Thoracic aorta (tissue), 2 donors: ENCODE measurements at places on chromosomes 11 and 22.
A peak's percentile ranks its signal among the peaks of the same experiment; 100 is the strongest.

DNA sequence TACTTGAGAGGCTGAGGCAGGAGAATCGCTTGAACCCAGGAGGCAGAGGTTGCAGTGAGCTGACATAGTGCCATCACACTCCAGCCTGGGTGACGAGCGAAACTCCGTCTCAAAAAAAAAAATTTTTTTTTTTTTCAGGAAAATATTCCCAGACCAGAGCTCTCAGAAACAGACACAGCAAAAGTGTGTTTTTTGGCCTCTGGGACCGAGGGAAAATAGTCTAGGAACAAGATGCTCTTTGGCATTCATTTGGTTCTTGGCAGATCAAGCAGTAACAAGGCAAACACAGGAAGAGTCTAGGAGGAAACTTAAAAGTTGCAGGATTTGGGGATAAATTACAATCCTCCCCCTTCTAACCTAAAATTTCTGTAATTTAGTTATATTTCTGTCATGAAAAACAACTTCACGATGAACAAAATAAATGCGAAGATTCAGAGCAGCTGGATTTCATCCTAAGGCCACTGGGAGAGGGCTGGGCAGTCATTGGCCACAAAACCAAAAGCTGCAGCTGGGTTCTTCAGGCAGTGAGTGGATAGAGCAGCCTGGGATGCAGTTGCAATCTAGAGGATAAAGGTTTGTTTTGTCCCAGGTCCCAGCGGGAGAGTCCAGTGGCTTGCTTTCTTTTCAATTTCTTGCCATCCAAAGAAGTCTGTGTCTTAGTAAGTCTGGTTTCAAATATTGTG, 19.7 kb downstream of the ATG16L2 start:
- DNase-seq, result no peak

GRCh38 chr11:107799218-107799859, 59.2 kb downstream of the SLC35F2 start:
- peak; percentile 34 for DNase-seq

DNA sequence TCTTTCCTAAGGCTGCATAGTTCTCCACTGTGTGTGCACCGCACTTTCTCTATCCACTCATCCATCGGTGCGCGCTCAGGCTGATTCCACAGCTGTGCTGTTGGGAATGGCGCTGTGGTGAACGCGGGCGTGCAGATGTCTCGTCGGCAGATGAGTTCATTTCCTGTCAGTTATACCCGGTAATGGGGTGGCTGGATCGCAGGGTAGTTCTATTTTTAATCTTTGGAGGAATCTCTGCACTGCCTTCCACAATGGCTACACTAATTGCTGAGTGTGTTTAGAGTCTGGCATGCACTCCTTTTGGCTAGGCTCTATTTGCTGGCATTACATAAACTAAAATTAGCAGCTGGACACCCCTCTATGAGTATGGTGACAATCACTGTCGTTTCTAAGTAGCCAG, 27.9 kb upstream of the KRTAP5-7 start:
- no peak for DNase-seq

DNA sequence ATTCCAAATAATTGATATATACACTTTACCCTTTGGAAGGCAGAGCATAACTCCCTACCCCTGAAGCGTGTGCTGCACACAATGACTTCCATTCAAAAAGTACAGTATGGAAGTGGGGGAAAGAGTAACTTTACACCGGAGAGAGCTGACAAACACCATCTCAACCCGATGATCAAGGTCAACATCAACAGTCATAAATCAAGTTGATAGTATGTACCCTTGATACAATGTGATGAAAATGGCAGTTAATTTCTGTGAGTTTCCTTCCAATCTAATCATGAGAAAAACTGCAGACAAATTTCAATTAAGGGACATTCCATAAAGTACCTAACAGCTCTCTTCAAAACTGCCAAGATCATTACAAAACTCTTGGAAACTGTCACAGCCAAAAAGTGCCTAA, 6.0 kb upstream of the DEUP1 start:
- no peak for DNase-seq

GRCh38 chr11:93051186-93051585, 81.7 kb downstream of the MTNR1B start:
- no peak for DNase-seq

- no peak for DNase-seq
These were observed 366.9 kb downstream of the NTM start for GRCh38 chr11:131737357-131737756.

DNA sequence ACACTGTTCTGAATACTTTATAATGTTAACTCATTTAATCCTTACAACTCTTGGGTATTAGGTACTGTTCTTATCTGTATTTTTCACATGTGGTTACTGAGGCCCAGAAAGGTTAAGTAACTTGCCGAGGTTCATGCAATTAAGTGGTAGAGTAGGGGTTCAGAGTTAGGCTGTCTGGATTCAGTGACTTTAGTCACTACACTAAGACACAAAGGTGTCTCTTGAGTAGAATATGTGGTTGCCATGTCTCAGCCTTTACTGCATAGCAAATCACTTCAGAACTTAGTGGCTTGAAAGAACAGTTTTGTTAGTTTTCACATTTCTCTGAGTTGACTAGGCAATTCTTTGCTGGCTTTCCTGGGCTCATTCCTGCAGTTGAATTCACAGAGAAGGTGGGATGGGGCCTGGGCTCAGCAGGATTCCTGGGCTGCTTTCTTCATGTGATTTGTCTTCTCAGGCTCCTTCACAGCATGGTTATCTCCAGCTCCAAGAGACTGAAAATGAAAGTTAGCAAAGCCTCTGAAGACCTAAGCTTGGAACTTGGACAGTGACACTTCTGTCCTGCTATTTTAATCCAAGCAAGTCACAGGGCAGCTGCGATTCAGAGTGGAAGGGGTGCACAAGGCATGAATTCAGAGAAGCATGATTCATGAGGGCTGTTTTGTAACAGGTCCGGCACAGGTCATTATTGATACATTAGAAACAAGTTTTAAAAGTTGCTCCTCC, 68.3 kb downstream of the SPECC1L start:
- DNase-seq, result no peak

GRCh38 chr11:6813656-6814055, 14.2 kb upstream of the OR6A2 start:
- DNase-seq, result no peak

- DNase-seq, result no peak
These were observed 38.2 kb downstream of the AP2A2 start for GRCh38 chr11:963852-964251.

DNA sequence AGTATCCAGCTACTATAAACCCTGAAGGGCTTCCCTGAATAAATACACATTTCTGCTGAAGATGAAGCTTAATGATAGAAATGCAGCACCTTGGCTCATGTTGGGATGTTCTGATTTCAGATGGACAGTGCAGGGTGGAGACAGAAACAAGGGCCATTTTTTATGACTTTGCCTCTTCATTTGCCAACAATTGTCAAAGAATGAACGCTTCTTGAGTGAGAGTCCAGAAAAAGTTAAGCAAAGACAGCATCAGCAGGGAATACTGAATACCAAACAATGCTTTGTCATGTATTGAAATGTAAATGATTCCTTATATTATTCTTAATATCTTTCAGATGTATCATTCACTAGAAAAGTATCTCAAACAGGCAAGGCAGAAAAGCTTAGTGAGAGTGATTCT, 84.9 kb downstream of the TRPC6 start:
- no peak for DNase-seq

DNA sequence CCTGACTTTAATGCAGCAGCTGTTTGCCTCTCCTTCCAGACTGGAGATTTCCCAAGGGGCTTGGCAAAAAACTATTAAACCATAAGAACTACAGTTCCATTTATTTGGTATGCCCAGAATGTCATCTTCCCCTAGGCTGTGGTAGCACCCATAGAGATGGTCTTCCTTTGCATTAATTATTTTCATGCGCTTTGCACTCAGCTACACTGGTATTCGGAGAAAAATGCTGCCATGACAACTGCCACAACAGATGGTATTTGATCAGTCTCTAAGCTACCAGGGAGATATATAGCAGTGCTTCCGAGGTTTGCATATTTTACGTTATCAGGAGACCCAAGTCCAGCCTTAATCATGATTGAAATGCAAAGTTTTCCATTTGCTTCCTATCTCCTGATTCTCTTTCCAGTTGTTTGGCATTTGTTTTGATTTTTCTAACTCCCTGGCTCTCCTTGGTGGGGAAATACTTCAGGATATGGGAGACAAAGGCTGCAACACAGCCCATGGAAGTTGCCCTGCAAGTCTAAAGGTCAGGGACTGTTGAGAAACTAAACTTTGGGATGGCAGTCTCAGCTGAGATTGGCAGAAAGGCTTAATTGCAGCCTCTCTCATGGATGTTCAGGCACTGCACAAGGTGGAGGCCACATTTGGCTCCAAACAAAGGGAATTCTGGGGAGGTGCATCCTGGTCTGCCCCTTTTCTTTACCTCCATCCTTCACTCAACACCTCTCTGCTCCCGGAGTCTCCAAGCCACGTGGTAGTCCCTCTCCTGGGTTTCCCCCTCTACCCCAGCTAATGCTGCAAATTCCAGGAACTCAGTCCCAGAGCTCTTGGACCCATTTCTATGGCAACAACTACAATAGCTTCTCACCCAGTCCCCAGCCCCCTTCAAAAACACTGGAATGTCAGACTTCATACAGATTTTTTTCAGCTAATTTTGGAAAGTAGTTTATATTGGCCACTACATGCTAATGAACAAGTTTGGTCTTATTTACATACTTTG, 151.8 kb downstream of the NAV2 start:
- DNase-seq, result no peak

DNA sequence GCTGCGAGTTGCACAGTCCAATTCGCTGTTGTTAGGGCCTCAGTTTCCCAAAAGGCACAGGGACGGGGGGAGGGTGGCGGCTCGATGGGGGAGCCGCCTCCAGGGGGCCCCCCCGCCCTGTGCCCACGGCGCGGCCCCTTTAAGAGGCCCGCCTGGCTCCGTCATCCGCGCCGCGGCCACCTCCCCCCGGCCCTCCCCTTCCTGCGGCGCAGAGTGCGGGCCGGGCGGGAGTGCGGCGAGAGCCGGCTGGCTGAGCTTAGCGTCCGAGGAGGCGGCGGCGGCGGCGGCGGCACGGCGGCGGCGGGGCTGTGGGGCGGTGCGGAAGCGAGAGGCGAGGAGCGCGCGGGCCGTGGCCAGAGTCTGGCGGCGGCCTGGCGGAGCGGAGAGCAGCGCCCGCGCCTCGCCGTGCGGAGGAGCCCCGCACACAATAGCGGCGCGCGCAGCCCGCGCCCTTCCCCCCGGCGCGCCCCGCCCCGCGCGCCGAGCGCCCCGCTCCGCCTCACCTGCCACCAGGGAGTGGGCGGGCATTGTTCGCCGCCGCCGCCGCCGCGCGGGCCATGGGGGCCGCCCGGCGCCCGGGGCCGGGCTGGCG, at the start of gene BCR:
Gene BCR, plus strand, starts transcription at position 209 of the 592 bp plus-strand sequence. CDS start 452 bp downstream, outside the sequence.
- no peak for DNase-seq

- DNase-seq, result no peak
These were observed 131.2 kb downstream of the BUD13 start for GRCh38 chr11:116641561-116642045.
